ENCODE measurements at places on chromosomes 16 and 17.

DNA sequence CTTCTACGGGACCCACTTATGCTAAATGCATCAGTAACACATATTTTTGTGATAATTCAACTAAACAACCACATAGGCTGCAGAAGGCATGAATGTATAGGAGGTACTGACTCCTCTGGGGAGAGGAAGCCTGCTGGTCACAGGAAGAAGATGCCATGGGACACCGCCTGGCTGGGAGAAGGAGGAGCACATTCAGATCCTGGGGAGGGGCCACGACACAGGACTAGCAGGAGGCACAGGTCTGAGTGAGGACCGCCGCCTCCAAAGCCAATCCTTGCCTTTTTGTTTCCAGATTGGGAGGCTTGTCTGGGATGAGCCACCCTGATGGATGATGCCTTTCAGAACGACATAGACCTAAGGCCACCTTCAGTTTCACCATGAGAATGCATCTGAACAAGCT, 34.6 kb downstream of the MBTPS1 start:
- no peak for DNase-seq

DNA sequence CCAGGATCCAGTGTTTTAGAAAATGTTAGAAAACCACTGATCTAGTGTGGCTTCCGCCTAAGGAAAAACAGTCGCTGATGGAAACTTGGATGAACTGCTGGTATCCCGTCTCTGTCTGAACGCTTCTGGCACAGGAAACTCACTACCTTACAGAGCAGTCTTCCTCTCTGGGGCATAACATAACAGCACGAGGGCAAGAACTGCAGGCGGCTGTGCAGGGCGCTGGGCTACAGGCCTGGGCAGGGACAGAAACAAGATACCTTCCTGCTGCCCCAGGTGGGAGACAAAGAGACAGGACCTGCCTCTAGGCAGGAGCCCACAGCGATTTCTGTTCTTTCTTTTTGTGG, 10.5 kb downstream of the MXRA7 start:
- no peak for DNase-seq

DNA sequence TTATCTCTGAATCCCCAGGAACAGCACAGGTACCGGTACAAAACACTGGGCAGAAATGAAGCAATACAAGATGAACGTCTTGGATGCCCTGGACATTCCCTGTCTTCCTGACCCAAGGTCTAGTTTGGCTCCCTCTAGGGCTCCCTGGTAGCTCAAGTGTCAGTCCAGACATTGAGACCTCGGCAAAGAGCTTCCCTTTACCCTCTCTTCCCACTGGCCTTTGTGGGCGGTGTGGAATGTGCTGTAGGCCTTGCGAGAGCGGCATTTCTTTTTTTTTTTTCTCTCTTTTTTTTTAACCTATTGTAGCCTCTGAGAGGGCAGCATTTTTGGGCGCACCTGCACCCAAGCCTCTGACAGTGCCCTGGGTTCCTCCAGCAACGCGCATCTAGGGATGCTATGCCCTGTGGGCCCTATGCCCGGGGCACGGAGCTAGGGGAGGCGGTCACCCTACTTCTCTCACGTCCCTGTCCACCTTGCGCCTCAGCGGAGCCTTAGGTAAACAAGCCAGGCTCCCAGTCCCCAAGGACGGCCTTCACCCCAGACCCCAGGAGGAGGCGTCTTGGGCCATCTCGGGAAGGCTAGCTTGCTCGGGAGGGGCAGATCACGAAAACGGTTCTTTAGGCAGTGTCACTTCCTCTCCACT, 1.2 kb upstream of the NFATC3 start:
- peak; percentile 76 for DNase-seq

GRCh38 chr17:79019632-79020584, 4.1 kb upstream of the C1QTNF1 start:
- peak; percentile 85 for DNase-seq

DNA sequence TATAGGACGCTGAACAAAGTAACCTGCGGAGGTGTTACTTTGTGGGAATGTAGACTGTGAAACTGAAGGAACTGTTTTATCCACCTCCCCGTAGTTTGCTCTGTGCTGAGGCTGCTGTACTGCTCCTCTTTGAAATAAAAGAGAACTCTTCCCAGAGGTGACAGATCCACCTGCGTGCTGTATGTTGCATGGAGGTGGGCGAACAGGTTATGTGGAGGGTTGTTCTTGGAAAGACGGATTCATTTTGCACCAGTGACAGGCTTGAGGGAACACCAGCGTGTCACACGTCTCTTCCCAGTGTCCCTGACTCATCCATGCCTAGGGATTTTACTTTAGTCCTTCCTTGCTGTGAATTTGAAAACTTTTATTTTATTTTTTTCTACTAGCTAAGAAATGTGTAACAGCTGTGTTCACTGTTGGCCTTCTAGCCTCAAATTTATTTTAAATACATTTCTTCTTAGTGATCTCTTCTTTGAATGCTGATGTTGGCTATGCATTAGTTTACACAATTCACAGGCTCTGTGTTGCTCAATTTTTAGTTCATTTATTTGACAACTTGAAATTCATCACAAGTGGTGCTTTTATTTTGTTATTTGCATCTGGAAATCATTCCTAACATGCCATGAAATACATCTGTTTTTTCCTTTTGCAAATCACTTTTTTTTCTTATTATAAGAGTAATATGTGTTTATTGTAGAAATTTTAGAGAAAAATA, 512.4 kb downstream of the CDH13 start:
- no peak for DNase-seq

DNA sequence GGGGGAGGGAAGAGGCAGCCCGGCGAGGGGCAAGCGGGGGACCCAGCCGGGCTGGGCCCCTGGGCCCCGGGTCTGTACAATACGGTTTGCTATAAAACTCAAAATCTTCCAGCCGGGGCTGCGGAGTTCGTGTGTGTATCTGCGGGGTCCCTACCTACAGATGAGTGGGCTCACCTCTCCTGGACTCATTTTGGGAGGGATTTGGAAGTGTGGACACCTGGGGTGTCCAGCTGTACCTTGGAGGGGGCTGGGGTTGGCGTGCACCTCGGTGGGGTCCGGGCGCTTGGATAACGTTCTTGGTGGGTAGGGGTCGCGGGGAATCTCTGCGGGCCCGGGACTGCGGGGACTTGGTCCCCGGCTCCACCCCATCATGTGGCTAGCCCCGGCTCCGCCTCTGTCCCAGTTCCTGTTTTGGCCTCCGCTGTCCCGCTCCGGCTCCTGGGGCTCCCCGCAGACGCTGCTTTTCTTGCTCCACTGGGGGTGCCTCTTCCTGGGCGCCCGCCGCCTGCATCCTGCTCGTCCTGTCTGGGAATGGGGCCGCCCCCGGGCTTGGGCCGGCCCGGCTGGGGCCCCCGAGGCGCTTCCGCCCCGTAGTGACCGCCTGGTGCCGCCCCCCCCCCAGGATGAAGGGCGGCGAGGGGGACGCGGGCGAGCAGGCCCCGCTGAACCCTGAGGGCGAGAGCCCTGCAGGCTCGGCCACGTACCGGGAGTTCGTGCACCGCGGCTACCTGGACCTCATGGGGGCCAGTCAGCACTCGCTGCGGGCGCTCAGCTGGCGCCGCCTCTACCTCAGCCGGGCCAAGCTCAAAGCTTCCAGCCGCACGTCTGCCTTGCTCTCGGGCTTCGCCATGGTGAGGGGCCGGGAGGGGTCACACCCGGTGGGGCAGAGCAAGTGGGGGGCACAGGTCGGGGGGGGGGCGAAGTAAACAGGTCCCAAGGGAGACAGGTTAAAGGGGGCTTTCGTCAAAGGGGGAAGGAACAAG, at the start of gene ORAI3:
ORAI3 (plus strand) TSS at position 402 of the 983 bp plus-strand sequence; CDS start at position 624, 222 bp downstream.
- peak; percentile 91 for DNase-seq

DNA sequence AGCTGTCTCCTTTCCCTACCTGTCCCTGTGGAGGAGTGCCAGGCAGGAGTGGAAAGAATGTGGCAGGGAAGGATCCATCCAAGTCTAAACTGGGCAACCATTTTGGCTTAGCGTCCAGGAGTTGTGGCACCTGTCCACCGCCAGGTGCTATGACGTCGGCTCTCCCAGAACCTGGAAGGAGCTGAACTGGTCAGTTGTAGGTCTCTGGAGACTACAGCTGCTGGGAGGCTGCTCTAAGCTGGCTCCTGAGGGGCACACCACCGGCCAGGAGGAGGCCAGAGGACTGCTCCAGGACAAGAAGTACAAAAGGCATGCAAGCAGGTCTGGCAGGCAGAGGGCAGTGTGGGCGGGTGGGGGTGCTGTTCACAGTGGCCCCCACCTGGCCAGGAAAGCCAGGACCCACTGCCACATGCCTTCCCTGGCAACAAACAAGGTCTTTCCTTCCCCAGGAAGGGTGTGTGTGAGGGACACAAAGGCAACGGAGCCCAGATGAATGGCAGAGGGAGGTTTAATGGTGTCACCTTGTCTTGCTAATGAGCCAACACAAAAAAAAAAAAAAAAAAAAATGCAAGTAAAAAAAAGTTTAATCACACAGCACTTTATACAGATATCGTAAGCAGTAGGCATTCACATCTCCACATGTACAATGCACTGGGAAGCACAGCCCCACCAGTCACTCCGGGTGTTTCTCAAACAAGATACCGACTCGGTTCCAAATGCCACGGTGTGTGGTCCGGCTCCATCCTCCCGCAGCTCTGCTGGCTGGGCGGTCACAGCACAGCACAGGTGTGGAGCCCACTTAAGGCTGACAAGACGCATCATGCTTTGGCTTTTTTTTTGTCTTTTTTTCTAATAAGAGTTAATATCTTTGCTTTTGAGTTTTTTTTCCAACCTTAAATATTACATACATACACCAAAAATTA, 4.8 kb downstream of the SPHK1 start:
- DNase-seq, result no peak

GRCh38 chr16:27779641-27780164, 229.8 kb downstream of the KATNIP start:
- DNase-seq, result no peak

DNA sequence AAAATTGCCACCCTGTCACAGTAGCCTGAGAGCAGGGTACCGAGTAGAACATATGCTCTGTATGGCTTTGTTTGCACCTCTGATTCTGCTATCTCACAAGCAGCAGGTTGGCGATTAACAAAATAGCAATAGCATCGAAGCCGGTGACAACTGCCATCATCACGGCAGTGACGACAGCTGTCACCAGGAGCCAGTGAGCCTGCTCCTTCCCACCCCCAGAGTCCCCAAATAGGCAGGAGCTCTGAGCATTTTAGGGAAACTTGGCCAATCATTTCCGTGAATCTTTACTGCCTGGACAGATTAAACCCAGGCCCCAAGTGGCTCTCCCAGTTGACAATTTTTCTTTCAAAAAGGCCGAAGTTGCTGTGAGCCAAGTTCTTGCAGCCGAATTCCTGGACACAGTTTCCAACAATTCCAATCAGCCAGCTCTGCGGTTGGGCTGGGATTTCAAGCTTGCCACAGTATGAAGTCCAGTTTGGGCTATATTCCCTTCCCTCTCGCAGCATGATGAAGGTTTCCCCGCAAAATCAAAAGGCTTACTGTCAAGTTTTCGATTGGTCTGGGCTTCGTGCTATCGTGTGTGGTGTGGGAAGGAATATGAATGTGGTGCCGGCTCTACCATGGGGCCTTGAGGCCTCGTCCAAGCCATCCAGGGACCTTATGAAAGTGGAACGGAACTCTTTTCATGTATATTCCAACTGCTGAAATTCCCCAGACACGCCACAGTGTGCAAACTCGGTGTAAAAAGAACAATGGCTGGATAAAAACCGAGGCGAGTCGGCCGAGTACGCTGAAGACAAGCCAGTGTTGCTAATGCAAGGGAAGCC, 186.6 kb downstream of the C16orf78 start:
- no peak for DNase-seq

DNA sequence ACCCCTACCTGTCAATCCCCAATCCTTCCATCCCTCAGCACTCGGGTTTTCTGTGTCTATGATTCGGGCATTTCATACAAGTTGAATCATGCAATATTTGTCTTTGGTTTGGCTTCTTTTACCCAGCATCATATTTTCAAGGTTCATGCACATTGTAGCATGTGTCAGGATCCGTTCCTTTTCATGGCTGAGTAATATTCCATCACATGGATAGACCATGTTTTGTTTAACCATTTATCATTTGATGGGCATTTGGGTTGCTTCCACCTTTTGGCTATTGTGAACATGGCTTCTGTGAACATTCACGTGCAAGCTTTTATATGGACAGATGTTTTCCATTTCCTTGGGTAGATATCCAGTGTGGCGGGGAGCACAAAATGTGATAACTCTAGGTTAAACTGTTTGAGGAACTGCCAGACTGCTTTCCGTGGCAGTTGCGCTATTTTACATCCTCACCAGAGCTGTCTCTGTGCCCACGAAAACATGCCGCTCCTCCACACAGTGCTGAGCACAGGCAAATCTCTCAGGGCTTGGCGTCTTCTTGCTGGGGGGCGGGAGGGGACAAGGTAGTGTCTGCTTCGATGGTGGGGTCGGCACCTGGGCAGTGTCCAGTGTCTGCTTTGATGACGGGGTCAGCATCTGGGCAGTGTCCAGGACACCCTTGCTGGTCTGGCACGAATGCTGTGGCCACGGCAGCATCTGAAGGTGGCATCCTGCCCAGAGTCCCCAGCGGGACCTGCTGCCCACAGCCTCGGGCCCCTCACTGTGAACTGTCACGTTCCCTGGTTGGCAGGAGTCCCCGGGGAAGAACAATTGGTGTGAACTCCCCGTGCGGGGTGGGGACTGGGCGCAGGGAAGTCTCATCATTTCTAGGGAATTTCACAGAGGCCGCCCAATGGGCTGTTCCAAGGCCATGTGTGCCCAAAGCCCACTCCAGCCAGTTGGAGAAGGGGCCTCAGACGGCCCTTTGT, 32.4 kb upstream of the JPH3 start:
- no peak for DNase-seq

DNA sequence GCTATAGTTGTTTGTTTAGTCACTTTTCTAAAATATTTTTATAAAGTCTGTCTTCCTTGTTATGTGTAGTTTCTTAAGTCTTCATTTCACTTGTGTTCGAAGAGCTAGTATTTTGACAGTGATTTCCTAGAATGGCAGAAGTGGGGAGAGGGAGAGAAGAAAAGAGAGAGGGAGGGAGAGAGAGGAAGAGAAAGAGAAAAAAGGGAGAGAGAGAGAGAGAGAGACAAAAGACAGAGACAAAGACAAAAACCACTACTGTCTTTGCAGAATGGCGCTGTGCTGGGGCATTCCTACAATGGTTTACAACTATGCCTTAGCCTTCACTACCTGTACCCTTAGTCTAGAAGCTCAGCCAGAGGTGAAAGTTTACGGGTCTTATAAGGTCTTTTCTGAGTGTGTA, 90.5 kb downstream of the CA4 start:
- DNase-seq, result no peak

Measured in sigmoid colon (tissue), 7 donors.